ENCODE measurements at places on chromosomes 7 and 10.

DNA sequence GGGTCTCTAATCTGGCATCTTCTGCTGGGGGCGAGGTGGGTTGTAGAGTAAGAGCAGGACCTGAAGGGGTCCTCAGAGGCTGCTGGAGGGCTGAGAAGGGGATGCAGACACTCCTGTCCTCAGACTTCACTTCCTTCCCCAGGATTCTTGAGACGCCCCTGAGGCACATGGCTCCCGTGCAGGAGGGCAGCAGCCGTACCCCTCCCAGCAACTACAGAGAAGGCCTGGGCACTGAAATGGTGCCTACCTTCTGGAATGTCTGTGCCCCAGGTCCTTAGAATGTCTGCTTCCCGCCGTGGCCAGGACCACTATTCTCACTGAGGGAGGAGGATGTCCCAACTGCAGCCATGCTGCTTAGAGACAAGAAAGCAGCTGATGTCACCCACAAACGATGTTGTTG lies 52.0 kb downstream of the VWA2 start:
- DNase-seq: no peak

DNA sequence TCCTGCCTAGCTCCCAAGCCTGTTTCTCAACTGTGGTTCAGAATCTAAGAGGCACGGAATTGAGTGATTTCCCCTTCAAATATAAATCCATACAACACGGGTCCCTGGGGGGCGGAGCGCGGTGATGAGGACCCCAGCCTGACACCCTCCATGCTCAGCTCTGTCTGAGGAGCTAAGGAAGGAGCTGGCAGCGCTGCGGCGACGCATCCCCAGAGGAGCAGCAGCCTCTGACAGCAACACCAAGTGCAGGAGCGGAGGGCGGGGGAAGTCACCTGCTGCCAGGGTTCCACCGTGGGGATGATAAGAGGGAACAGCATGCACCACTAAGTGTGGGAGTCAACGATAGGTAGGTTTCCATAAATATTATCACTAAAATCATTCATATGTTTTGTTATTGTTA lies 72.6 kb upstream of the VWC2 start:
- no peak for DNase-seq

DNA sequence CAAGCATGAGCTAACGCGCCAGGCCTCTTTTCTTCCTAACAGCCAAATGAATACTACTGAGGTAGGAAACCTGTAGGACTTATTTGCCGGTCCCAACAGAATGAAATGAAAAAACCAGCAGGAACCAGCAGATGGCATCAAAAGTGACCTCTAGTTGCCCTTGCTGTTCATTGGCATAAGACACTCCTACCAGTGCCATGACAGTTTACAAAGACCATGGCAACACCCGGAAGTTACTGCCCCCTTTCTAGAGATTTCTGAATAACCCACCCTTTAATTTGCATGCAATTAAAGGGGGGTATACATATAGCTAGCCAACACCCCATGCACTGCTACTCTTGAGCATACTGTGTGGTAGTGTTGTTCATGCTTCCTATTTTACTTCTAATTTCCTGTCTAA lies 65.2 kb downstream of the ATE1 start:
- DNase-seq: no peak

DNA sequence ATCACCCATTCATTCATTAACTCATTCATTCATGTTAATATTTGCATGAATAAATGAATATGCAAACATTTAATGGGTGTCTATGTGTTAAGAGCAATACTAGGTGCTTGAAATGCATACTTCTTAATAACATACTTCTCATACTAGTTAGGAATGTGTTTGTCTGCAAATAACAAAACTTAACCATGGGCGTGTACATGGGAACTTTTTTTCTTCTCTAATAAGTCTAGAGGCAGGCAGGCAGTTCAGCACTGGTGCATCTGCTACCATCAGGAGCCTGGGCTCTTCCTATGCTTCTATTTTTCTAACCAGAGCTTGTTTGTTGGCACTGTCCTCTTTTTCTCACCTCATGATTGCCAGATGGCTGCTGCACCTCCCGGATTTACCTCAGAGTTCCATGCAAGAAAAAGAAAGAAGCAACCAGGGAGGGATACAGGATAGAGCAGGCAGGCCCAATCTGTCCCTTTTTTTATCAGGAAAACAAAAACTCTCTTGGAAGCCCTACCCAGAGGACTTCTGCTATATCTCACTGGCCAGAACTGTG lies 22.7 kb downstream of the CDHR3 start:
- no peak for DNase-seq

GRCh38 chr10:3046210-3046779 lies 21.1 kb upstream of the PFKP start:
- no peak for DNase-seq

DNA sequence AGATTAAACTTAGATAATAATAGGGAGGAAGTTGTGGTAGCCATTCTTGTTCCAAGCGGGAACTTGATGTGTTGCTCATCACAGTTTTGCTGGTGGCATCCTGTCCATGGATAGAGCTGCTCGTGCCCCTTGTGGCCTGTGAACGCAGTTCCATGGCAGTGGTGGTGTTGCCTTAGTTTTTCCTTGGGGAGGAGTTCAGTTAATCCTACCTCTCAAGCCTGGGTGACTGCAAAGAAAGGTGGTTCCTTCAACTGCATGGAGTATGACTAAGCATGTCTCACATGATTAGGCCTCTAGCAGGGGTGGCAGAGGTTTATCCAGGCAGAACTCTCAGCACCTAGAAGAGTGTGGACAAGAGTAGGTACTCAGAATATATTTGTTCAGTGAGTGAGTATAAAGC lies 99.7 kb downstream of the MAPK8 start:
- no peak for DNase-seq

- DNase-seq: no peak
These were observed 45.2 kb downstream of the TRRAP start for GRCh38 chr7:98923512-98923911.

DNA sequence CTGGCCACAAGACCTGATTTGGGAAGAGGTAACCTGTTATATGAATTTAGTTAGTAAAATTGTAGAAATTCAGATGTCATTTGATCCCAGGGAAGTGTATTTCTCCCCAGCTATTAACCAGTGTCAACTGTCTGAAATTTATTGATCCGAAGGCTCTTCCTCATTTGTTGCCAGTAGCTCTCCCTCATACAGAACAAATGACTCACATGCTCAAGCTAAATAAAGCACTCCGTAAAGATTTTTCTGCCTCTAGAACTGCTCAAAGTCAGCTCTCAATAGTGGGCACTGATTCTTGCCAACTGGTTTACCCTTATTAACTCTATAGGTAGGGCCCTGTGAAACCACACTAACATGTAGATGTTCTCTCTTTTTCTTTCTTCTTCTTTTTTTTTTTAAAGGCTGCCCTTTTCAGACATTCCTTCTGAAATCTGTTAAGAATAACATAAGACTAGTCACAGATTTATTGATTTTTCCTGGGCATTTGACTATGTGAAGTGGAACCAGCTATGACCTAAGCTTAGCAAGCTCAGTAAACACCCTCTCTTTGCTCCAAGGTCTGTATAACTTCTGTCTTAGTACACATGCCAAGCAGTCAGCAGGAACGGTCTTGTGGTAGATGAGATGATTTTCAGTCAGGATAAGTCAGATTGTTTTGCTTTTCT lies 21.8 kb downstream of the RPA3 start:
- no peak for DNase-seq

DNA sequence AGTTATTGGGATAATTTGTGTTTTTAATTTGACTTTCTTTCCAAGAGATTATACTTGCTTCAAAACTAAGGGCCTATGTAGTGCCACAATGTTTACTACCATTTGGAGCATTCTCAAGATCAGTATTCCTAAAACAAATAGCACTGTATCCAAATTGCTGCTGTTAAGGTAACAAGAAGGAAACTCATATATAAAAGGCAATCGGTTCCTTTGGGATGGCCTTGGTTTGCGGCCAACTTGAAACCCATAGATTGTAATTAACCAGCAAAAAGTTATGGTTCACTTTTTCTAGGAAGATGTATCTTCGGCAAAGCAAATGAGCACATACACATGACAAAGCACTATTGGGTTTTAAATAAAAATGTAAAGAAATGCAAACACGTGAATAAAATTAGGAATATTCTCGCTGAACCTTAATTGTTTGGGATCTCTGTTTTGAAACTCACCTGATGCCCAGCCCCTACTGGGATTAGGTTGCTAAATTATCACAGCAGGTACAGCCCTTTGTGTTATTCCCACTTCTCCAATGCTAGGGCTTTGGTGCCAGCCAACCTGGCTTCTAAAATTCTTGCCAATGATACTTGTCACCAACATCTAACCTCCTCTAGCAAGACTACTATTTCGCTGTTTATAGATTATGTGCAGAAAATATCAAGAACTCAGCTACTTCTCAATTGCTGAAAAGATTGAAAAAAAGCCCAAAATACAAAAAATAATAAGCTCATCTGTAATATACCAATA lies 16.0 kb downstream of the CDNF start:
- no peak for DNase-seq

DNA sequence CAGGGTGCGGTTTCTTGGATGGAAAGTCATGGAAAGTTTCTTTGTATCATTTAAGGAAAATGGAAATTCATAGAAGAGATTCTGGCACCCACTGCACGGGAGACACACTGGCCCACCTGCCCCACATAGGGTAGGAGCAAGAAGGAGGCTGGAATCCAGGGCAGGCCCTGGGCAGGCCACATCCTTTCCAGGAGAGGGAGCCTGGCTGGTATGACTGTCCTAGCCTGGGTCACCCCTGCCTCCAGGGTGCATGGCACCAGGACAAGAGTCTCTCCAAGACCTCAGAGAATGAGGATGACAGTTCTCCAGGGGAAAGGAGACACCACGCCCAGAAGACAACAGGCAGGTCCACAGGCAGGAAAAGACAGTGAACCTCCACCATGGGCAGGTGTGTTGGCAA lies 297.2 kb downstream of the TCERG1L start:
- no peak for DNase-seq

DNA sequence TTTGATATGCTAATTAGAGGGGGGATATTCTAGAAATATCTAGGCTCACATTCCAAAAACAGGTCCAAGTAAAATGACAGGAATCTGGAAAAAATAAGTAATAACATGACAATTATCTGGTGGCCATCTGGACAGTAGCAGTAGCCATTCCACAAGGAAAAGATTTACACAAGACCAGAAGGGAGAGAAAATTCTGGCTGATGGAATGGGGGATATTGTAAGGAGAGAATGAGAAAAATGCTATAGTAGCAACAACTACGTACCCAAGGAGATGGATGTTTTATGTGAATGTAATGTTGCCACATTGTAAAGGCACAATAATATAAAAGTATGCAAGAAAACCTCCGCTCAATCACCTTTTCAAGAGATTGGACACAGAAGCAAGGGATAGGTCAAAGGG lies 5.4 kb downstream of the MYOF start:
- no peak for DNase-seq

GRCh38 chr7:5231811-5232484 lies 41.9 kb downstream of the WIPI2 start:
- no peak for DNase-seq

DNA sequence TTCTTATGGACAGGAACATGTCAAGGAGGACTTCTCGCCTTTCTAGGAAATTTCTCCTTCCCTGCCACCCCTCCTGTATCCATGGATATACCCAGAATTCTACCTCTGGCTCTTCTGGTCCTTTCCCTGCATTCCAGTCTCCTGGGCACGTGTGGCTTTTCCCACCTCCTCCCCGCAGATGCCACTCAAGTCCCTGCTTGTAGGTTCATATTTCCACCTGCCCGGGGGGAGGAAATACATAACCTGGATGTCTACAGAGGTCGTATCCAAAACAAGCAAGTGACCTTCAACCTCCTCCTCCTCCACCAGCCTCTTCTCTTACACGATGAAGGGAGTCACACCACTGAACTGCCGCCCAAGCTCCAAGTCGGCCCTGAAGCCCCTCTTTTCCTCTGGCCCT lies 20.7 kb downstream of the FGFR2 start:
- no peak for DNase-seq

GRCh38 chr10:71437537-71438092 lies 40.9 kb downstream of the CDH23 start:
- DNase-seq: no peak

DNA sequence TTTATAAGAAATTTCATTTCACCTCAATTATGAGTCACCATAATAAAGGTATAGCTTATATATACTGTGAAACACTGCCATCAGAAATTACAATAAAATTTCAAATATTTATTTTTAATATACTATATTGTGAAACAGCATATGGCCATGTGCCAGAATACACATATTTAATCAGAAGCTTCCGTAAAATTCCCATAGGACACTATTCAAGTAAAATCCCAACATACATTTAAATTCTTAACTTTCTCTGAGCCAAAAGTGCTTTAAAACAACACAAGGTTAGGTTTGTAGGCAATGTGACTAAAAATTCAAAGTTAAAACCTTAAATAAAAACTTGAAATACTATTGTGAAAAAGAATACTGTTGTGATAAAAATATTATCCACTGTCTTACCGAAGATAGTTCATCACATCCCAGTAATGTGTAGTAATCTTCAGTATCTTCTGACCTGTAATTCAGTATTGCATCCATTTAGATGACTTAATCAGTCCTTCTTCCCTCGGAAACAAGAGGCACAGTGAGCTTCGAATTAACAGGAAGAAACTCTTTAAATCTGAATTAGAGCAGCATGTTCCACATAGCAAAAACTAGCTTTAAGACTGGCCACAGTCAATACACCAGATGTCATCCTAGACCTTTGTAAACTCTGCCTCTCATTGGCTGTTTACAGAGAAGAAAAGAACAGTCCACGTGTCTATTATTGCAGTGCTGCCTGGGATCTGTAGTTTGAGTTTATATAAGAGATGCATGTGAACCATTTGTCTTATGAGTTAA lies at the start of gene DNAJC12:
Gene DNAJC12, minus strand, starts transcription at position 648 of the 774 bp plus-strand sequence. Its CDS starts 177 bp downstream, at position 471.
- DNase-seq: no peak

DNA sequence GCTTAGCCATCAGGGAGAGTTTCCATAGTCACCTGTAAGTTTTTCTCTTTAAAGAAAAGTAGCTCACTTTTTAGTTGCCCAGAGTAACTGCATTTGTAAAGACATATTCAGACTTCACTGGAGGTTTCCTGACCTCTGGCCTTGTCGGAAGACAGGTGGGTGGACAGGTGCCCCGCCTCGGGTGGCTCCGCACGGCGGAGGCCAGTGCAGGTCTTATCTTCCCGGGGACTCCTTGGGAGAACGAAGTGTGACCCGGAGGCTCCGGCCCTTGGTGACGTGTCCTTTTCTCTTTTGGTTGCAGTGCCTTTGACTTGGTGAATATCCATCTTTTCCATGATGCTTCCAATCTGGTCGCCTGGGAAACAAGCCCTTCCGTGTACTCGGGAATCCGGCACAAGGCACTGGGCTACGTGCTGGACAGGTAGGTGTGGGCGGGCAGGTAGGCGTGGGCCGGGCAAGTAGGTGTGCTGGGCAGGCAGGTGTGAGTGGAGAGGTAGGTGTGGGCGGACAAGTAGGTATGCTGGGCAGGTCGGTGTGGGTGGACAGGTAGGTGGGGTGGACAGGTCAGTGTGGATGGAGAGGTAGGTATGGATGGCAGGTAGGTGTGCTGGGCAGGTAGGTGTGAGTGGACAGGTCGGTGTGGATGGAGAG lies 75.8 kb downstream of the NKX6-2 start:
- DNase-seq: no peak

- no peak for DNase-seq
These were observed 50.4 kb downstream of the VKORC1L1 start for GRCh38 chr7:65923316-65923715.

GRCh38 chr7:2003451-2003930 lies 229.3 kb downstream of the MAD1L1 start:
- no peak for DNase-seq

All from H1 (cell line).